Activated CD4-positive, CD25-positive, alpha-beta regulatory T cell treated with anti-CD3 and anti-CD28 coated beads, Interleukin-2, amount 50 U/mL, for 24 hours (primary cell): ENCODE measurements at places on chromosomes 4 and X.

GRCh38 chrX:71664889-71665491 lies 2.4 kb upstream of the LOC101059915 start:
- no peak for ATAC-seq

- ATAC-seq, result no peak
Observed at GRCh38 chr4:113173126-113173792, 123.8 kb downstream of the ANK2 start.

- peak; percentile 52 for ATAC-seq
Observed at GRCh38 chr4:81421346-81422218, 50.1 kb downstream of the RASGEF1B start.

DNA sequence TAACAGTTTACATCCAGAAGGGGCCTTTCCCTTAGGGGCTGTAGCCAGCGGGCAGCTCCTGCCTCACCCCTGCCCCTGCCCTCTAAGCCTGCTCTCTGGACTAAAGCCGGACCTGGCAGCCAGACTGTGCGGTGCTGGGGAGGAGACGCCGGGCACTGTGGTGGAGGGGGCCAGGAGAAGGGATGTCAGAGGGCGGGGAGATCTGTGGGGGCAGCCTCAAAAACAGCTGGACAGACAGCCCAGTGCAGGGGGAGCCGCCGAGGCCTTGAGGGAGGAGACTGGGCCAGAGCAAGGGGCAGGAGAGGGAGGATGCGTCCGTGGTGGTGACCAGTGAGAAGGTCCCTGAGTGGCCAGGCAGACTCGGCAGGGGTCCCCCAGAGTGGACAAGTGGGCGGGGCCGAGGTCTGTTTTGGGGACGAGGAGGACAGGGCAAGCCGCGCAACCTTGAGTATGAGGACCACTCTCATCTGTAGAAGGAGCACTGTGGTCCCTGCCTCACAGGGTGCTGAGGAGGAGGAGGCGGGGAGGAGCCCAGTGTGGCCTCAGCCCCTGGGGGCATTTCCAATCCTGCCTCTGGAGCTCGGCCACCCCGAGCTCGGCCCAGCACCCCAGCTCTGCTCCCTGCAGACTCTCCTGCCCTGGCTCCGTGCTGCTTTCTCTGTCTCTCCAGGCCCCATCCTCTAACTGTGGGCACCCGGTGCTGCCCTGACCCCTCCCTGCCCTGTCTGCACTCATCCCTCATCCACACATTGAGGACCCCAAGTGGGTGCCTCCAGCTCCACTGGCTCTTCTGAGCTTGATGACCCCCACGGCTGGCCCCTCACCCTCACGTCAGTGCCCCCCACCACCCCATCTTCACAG lies 59.2 kb upstream of the NKX1-1 start:
- no peak for ATAC-seq

- no peak for ATAC-seq
Observed at GRCh38 chrX:105269386-105269785, 48.9 kb upstream of the TEX13A start.

DNA sequence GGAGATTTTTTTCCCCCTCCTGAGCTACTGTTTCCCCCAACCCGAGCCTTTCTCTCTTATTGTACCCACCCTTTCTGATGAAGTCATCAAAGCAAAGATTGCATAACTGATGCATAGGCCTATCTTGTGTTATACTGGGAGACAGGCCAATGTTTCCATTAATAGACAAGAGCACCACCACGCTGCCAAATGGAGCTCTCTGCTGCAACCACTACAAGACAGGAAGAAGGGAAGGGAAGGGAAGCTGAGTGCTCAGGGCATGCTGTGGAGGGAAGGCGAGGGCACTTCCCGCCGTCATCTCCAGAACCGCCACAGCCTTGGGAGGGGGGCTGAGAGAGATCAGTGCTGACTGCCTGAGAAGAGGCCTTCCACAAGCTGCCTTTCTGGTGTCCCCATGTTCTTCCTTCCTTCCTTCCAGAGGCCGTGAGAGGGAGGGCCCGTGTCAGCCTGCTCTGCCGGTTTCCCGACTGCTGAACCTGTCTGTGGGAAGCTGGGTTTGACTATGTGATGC lies 75.0 kb downstream of the MGST2 start:
- no peak for ATAC-seq

DNA sequence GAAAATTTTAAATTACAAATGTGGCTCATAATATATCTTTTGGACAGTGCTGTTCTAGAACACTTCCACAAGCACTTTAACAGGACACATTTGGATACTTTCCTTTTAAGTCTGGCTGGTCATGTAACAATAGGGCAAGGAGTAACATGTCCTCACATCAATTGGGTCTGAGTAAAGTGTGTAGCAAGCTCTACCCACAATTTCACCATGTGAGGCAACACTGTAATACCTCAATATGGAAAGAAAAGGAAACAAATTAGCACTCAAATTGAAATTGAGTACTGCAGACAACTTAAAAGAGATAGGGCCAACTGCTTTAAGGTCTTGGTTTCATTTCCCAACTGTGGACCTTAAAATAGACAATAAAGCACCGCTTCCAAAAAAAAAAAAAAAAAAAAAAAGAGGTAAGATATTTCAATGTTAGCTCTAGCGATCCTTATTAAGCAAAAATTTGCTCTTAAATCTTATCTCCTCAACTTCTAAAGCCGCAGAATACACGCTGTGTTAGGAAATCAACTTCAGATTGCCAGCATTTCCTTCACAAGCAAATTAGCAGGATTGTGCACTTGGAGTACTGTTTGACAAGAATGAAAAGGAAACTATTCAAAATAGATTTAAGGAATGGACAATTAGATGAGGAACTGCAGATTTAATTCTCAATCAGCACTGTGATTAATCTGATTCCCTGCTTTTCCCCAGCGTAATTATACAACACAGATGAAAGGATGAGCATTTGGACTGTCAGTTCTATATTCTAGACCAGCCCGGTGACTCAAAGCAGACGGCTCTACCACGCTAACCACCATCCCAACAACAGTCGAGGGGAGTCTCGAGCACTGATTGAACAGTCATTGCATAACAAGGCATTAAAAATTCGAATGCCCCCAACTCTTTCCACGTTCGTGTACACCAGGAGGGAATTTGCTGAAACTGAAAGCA lies 1.6 kb downstream of the CASK start:
- ATAC-seq, result peak; percentile 46

DNA sequence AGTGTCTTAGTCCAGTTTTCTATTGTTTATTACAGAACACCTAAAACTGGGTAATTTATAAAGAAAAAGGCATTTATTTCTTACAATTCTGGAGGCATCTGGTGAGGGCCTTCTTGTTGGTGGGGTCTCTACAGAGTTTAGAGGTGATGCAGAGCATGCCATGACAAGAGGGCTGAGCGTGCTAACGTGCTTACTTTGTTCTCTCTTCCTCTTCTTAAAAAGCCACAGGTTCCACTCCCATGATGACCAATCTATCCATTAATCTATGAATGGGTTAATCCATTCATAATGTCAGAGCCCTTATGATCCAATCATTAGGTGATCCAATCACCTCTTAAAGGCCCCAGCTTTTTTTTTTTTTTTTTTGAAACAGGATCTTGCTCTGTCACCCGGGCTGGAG lies 291.5 kb upstream of the GALNTL6 start:
- no peak for ATAC-seq

DNA sequence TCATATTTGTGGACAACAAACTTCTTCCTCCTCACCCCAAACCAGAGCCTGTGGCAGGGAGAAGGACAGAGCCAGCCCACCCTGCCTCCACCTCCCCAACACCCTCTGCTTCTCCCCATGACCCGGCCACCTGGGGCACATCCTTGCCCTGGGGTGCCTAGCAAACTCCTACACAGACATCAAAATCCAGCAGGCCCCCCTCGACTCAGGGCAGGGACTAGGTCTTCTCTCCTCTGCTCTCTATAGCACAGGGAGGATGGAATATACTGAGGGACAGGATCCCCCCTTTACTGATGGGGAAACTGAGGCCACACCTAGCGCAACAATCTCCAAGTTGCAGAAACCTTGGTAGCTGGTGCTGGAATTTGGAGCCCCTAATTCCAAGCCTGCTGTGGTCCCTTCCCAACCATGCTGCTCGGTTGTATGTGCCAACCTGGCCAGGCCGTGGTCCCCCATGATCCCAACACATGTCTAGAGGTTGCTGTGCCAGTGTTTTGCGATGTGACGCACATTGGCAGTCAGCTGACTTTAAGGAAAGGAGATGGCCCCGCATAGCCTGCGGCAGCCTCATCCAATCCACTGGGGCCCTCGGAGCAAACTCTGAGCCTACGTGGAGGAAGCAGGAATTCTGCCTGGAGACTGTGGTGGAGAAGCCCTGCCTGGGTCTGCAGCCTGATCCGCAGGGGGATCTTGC lies 53.9 kb upstream of the ADRA2C start:
- ATAC-seq, result no peak

DNA sequence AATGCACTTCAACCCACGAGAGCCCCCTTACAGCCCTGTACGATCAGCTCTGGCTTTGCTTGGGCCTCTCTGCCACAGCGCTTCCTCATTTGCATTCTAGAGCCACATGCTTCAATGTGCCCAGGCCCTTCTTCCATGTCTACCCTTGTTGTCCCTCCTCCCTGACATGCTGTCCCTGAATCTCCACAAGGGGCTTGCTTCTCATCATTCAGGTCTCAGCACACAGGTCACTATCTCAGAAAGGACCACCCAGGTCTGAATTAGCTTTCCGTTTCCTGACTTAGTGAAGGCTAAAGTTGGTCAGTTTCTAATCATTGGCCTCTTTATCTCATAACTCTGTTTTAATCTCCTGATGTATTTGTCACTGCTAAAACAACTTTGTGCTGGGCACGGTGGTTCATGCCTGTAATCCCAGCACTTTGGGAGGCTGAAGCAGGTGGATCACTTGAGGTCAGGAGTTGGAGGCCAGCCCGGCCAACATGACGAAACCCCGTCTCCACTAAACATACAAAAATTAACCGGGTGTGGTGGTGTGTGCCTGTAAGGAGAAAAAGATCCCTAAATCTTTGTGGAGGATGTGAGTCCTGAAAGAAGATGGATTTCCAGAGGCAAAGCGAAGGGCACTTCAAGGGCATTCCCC lies 17.9 kb upstream of the SLC34A2 start:
- no peak for ATAC-seq

GRCh38 chr4:178233906-178234305 lies 791.7 kb upstream of the AGA start:
- no peak for ATAC-seq

- no peak for ATAC-seq
Observed at GRCh38 chr4:173466101-173466500, 63.9 kb downstream of the HAND2 start.

- ATAC-seq, result no peak
Observed at GRCh38 chrX:97787849-97788248, 904.1 kb downstream of the RPA4 start.

DNA sequence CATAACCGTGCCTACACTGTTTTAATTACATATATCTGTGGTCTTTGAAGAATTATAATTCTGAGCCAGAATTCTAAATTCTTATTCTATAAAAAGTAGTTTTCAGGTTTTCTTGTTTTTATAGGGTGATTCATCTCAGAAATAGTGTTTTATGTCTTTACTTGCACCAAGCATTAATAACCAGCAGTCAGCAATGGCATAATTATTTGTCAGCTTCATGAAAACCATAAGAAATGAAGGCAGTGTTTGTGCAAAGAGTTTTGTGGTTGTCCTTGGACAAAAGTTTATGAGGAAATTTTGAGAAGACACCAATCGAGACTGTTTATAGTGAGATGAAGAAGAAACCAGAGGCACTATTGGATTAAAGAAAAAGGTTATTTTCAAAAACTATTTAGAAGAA lies 37.2 kb downstream of the EDNRA start:
- no peak for ATAC-seq

DNA sequence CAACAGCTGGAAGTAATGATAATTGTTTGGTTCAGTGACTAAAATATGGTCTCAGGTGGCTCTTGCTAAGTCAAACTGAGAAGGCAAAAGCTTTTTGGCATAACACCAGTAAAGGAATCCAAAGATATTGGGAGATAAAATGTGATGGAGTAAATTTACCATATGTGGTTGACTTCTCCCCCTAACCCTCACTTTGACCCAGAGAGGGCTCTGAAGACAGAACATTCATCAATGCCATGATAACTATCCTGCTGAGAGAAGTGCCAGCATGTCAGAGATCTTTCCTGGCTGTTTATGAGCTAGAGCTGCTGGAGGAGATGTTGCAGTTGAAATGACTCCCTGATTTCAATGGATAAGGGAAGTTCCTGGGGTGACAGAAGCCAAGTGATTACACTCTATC lies 213.4 kb downstream of the SPCS3 start:
- no peak for ATAC-seq

DNA sequence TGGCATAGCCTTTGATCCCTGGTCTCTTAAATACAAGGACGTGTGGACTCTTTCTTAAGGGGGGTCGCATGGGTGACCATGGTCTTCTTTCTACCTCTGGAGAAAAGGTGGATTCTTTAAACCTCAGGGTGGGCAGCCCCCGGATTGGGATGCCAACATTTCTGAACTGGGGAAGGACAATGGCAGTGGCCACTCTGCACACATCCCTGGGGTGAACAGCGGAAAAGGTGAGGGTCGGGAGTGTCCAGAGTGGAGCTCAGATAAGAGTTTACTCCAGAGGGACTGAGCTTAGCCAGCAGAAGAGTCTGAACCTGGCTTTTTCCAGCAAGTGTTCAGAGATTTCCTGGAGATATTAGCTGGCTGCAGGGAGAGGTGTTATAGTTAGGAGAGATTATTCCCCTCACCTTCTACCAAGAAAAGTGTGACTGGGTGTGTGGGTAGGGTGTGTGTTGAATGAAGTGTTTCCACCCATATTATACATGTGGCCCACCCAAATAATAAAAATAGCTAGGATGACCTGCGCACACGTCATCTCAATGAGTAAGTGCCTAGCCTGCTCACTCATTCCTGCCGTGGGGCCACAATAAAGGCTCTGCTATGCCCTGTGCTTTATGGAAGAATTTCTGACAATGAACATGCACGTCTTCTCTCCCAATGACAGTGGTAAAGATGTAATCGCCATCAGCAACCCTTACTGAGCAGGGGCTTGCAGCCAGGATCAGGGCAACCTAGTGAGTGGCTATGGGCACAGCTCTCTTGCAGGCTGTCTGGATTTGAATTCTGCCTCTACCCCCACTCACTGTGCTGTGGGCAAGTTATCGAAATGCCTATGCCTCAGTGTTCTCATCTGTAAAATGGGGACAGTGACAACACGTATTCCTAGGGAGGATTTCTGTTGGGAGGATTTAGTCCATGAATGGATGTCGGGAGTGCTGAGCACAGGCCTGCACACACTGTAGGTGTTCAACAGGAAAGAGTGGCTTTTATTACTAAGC lies 76.6 kb downstream of the SLC2A9 start:
- no peak for ATAC-seq

DNA sequence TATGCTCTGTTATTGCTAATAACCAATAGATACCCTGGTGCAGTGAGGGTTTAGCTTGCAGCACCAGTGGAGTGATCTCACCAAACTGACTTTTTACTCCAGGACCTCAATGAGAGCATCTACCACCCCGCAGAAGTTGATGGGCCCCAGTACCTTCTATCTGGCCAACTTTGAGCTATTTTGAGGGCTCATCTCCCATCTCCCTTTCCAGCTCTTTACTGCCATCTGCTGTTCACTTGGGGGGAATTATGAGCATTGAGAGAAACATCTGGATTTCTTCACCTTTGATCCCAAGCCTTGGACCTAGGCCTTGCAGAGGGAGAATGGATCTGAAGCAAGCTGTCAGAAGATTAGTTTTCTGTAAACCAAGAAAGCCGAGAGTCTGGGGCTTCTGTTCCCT lies 143.6 kb downstream of the TMEM164 start:
- ATAC-seq, result no peak
